ENCODE measurements at places on chromosomes 2 and 18. TPM values are rescaled to one million over a fixed set of nuclear protein-coding genes. Genes with fewer than 3 reads are reported as not detected.

Gene CRYGA
- total RNA-seq = not detected

- DNase-seq = no peak
- no peaks in the 10 kb centered on the region for H3K4me1 ChIP-seq
- H3K36me3 ChIP-seq = no peaks in the 10 kb centered on the region
These were observed 27.1 kb upstream of the CWC22 start for GRCh38 chr2:180033993-180034894.

- H3K27me3 ChIP-seq = peaks cover 46% of the 10 kb centered on the region
- H3K4me3 ChIP-seq = peak overlapping the region; percentile 76
- peaks cover 45% of the 10 kb centered on the region for H3K4me1 ChIP-seq
- H3K27ac ChIP-seq = peak overlapping the region; percentile 95
- peak; percentile 77 for DNase-seq
- H3K36me3 ChIP-seq = no peaks in the 10 kb centered on the region
These were observed 1.2 kb downstream of the GATA6 start for GRCh38 chr18:22170421-22171257.

Gene SERPINB4
- total RNA-seq = not detected

DNA sequence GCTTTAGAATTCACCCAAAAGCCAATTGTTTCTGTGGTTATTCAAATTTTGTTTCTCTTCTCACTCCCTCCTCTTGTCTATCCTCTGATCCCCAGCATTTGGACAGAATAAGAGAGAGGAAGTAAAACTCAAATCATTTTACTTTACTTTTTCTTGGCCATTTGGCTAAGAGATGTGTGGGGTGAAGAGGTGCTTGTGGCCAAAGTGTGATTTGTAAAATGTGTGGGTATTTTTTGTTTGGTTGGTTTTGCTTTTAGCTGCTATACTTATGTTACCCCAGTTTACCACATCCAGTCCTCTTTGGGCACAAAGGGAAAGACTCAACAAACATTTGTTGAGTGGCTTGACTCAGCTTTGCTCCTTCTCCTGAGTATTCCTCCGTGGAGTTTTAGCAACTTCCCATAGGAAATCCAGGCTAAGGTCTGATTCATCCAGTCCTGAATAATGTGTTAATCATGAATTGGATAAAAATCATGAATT is 109.1 kb upstream of the CYP1B1 start:
- H3K36me3 ChIP-seq = no peaks in the 10 kb centered on the region
- no peak overlapping the region for H3K4me3 ChIP-seq
- no peaks in the 10 kb centered on the region for H3K27me3 ChIP-seq
- no peak overlapping the region for H3K27ac ChIP-seq

Gene RPE
- total RNA-seq = 57.1 TPM

Gene KCNK3
- total RNA-seq = 6.9 TPM
